Stimulated activated CD4-positive, alpha-beta T cell treated with anti-CD3 and anti-CD28 coated beads, Interleukin-12 subunit alpha, Interleukin-12 subunit beta, amount 100 ng/mL, for 48 hours (primary cell): ENCODE measurements at places on chromosomes 1 and 21.

DNA sequence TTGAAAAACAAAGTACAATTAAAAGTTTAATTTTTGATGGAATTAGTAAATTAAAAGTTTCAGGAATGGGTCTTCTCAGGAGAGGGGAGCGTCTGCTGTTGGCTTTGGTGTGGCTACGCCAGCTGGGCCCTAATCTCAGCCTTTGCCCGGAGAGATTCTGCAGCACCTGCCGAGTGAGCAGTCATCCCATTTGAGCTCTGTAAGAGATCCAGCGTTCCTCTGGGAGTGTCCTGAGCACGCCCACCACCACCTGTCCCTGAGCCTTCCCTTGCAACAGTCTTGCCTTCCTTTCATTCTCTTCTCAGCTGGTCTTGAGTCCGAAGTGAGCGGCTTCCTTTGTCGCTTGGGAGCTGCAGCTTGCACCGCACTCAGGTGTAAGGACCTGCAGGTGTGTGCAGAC, 263.1 kb downstream of the CAMTA1 start:
- no peak for DNase-seq

DNA sequence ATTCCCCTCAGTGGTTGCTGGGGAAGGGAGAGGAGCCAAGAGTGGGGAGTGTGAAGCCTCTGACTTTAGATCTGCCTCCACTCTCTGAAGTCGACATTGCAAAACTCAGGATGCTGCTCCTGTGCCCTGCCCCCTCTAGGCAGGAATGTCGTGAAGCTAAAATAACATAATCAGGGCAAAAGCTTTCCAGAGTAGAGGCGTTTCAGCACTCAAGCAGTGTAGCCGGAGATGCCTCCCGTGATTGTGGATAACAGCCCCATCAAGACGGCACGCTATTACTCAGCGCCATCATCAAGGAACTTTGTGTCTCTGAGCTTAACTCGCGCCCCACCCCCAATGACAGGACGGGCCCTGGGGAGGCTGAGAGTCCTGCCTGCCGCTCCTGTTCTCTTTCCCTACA, 60.0 kb downstream of the FBXO2 start:
- no peak for DNase-seq

- no peak for DNase-seq
Observed at GRCh38 chr1:3145532-3146325, 76.7 kb downstream of the PRDM16 start.

- DNase-seq = no peak
Observed at GRCh38 chr1:193730017-193730416, 543.6 kb upstream of the B3GALT2 start.

GRCh38 chr21:36860736-36861594, 105.5 kb downstream of the HLCS start:
- no peak for DNase-seq

GRCh38 chr21:16079830-16080229, 350.0 kb downstream of the USP25 start:
- DNase-seq = no peak

- no peak for DNase-seq
Observed at GRCh38 chr1:19096036-19096833, 113.8 kb downstream of the UBR4 start.

- DNase-seq = no peak
Observed at GRCh38 chr21:42356046-42356445, 5.3 kb upstream of the TFF2 start.

GRCh38 chr21:20308586-20309315, 689.5 kb upstream of the NCAM2 start:
- DNase-seq = no peak

DNA sequence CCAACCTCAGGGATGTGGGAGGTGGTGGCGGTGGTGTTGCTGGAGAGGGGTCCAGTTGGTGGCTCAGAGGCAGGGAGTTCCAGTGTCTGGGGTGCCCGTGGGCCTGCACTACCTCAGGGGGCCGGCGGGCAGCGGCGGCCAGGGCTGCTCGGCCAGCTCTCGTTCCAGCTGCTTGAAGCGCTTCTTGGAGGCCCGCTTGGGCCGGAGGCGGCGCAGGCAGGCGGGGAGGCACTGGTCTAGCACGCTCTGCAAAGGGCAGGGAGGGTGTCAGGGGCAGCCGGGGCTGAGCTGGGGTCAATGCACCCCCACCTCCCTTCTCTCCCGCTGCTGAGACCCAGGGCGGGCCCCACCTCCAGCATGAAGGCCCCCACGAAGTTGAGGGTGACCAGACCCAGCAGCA, 5.7 kb upstream of the MFAP2 start:
- DNase-seq = no peak

DNA sequence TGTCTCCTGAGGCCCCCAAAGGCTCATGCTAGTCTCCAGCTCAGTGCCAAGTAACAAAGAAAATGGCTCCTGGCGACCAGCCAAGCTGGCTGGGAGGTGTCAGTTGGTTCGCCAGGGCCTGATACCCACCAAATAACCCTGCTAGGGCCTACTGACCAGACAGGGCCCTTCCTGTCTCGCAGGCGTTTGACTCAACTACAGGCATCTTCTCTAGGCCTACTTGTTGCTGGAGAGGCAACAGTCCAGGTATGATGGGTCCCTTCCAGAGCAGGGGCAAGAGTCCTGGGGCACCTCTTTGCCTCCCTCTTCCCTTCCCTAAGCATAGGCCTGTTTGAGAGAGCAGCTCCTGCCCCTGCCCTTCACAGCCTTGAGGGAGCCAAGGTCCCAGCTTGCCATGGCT, 147.9 kb upstream of the VANGL1 start:
- no peak for DNase-seq

DNA sequence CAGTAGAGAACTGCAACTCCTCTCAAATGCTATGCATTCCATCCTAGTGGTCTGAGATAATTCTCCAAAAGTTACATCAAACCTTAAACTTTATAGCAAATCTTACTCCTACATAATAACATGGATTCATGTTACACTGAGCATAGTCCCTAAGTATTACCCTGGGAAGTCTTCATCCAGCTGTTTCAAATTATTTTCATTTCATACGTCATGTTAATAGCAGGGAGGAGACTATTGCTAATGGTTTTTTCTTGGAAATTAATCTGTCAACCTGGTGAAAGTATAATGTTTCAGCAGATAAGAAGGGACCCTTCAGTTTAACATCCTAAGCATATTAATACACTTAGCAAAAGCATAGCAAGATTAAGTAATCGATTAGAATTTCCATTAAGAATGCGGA, 318.1 kb downstream of the USP25 start:
- no peak for DNase-seq
